Stimulated activated CD8-positive, alpha-beta memory T cell treated with anti-CD3 and anti-CD28 coated beads, Interleukin-2, amount 100 ng/mL, for 1 hour (primary cell): ENCODE measurements at places on chromosomes 4 and X.

- DNase-seq = no peak
Measured at GRCh38 chrX:7024850-7025249, 122.7 kb upstream of the STS start.

DNA sequence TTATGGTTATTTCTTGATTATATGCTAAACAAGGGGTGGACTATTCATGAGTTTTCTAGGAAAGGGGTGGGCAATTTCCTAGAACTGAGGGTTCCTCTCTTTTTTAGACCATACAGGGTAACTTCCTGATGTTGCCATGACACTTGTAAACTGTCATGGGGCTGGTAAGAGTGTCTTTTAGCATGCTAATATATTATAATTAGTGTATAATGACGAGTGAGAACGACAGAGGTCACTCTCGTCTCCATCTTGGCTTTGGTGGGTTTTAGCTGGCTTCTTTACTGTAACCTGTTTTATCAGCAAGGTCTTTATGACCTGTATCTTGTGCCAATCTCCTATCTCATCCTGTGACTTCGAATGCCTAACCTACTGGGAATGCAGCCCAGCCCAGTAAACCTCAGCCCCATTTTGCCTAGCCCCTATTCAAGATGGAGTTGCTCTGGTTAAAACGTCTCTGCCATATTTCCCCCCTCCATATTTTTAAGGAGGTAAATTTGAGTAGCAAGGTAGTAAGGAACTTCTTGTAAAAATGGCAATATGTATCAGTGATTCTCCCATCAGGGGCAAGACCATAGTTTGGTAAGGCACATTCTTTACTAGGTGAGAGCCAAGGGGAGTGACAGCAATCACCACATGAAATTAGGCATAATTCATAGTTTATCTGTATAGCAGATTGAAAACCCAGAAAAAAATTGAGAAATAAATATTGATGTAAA lies 2.6 kb downstream of the CXCL2 start:
- DNase-seq = no peak

GRCh38 chr4:165982934-165983333 lies 109.9 kb downstream of the TLL1 start:
- DNase-seq = no peak

GRCh38 chr4:160370046-160370445 lies 1267.2 kb downstream of the RAPGEF2 start:
- DNase-seq = no peak

DNA sequence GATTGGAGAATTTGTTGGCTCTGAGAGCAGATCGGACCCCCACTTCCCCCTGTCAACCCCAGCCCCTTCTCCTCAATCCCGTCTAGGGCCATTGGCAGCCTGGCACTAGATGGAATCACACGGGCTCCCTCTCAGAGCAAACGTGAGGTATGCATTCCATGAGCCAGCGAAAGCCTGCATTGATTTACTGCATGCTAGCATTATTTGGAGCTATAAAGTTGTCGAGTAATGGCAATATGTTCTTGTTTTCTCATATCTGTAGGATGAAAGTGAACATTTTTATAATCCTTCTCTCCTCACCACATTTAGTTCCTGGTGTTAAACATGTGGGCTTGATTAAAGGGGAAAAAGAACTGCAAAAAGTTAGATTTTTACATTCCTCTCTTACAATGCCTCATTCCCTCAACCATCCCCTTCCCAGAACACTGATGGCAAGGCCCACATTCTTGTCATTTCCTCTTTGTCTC lies 159.2 kb downstream of the SPRY1 start:
- DNase-seq = no peak

GRCh38 chr4:140260227-140260626 lies 106.2 kb upstream of the MAML3 start:
- no peak for DNase-seq

- no peak for DNase-seq
Measured at GRCh38 chr4:148514041-148514440, 71.8 kb upstream of the NR3C2 start.

- DNase-seq = no peak
Measured at GRCh38 chrX:7582191-7582590, 260.8 kb upstream of the VCX start.

DNA sequence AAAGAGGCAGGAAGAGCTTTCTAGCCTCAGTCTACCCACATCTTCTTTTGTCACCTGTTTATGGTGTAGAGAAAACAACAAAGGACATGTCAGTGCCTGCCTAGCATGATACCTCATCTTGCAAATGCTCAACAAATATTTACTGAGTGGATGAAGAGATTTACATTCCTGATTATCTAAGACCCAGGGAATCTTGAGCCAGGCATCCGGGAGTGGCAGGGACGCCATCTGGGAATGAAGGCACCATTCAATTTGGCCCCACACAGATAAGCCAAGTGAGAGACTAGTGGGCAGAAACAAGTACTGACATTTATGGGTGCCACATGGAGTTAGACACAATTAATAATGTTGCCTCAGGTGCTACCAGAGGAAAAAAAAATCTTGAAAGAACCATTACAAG lies 36.8 kb upstream of the CASK start:
- no peak for DNase-seq
